Adrenal gland (tissue), 19 donors: ENCODE measurements at places on chromosomes 12 and 14. TPM values are rescaled to one million over a fixed set of nuclear protein-coding genes. Genes with fewer than 3 reads are reported as not detected.
A peak's percentile ranks its signal among the peaks of the same experiment; 100 is the strongest.

GRCh38 chr14:101956179-101956885, 8.0 kb upstream of the DYNC1H1 start:
- no peaks in the 10 kb centered on the region for H3K4me1 ChIP-seq
- DNase-seq: no peak
- no peak overlapping the region for H3K27ac ChIP-seq
- no peaks in the 10 kb centered on the region for H3K36me3 ChIP-seq
- no peak overlapping the region for H3K4me3 ChIP-seq

The ZNF891 gene
- total RNA-seq: 3.0 TPM

DNA sequence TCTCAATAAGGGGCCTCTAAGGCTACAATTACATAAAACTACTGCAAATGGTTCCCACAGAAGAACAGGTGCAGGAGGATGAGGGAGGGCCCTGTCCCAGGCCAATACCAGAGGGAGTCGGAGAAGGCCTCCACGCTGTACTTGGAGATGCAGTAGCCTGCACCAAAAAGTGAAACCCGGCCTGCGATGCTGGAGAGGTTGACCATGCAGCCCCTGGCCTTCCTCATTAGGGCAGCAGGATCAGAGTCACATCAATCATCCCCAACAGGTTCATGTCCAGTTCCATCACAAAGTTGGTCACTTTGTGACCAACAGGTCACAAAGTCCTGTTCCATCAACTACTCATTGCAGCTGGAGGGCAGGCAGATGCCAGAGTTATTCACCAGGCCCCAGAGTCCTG, 23.0 kb downstream of the ZBTB39 start:
- H3K4me1 ChIP-seq: peaks cover 4% of the 10 kb centered on the region
- DNase-seq: no peak
- no peak overlapping the region for H3K27ac ChIP-seq

The COX14 gene
- total RNA-seq: 133 TPM

DNA sequence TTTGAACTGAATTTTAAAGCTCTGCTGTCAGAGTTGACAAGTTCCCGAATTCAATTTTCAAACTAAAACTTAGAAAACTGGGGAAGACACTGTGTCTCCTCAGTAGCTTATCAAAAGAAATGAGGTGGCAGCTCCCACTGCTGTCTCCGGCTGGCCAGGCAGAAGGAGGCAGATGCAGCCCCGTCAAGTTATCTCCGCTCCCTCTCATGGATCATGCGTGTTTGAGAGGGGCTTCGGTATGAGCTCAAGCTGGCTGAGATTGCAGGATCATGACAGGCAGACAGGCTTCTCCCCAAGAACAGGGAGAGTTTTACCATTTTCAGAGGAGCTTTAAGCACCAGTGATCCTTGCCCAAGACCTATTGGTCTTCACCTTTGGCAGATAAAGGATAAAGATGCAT, 88.8 kb downstream of the NEDD1 start:
- DNase-seq: no peak
- H3K4me3 ChIP-seq: no peak overlapping the region
- H3K36me3 ChIP-seq: no peaks in the 10 kb centered on the region
- no peaks in the 10 kb centered on the region for H3K27me3 ChIP-seq
- no peaks in the 10 kb centered on the region for H3K4me1 ChIP-seq
- H3K27ac ChIP-seq: no peak overlapping the region

- no peak overlapping the region for H3K27ac ChIP-seq
- no peak for DNase-seq
- H3K4me3 ChIP-seq: no peak overlapping the region
- H3K4me1 ChIP-seq: peaks cover 13% of the 10 kb centered on the region
- H3K36me3 ChIP-seq: no peaks in the 10 kb centered on the region
These were observed 39.4 kb downstream of the ATP2B1 start for GRCh38 chr12:89669197-89669596.

The ACSS3 gene
- total RNA-seq: 84.5 TPM

DNA sequence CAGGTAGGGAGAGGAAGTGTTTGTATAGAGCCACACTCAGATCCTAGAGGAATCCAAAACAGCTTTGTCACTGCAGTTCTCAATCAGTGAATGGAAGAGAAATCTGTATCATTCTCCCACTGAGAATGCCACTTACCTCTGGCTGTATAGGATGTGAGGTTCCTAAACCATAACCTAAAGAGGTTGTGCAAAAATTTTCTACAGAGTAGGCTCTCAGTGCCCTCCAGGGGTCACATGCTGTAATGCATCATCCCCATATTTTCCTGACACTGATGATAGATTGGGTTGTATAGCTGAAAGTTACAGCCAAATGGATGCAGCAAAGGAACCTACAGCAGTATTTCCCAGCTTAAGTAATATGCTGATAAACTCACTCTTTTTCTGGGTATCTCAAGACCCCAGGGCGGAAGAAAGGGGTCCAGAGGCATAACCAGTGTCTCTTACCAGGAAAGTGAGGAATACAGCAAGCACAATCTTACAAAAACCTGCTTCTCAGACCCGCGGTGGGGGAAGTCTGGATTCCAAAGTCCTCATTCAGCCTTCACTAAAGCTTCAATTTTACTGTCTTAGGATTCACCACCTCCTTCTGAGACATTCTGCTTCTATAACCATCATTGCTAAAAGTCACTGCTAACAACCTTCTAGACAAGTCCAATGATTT, 3.8 kb downstream of the BCDIN3D start:
- H3K27me3 ChIP-seq: no peaks in the 10 kb centered on the region
- H3K4me3 ChIP-seq: no peak overlapping the region
- H3K4me1 ChIP-seq: peaks cover 21% of the 10 kb centered on the region
- no peak for DNase-seq

DNA sequence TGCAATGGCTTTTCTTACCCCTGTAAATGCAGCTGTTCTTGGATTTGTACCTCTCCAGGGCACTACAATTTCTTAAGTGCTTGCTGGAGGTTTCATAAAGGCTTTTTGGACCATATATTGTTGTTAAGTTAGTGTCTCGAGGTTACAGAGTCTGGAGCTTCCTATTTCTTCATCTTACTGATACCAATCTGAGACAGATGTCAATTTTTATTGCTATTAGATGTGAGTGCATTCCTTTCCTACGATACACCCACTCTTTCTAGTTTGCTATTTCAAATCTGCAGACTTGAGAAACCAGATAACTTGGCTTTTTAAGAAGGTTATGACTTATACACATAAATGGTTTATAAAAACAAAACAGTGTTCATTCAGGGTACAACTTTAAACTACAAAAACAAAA, 2.1 kb downstream of the NOXRED1 start:
- peaks cover 27% of the 10 kb centered on the region for H3K36me3 ChIP-seq
- no peak for DNase-seq
- H3K27ac ChIP-seq: no peak overlapping the region
- H3K4me1 ChIP-seq: no peaks in the 10 kb centered on the region
- no peak overlapping the region for H3K4me3 ChIP-seq

DNA sequence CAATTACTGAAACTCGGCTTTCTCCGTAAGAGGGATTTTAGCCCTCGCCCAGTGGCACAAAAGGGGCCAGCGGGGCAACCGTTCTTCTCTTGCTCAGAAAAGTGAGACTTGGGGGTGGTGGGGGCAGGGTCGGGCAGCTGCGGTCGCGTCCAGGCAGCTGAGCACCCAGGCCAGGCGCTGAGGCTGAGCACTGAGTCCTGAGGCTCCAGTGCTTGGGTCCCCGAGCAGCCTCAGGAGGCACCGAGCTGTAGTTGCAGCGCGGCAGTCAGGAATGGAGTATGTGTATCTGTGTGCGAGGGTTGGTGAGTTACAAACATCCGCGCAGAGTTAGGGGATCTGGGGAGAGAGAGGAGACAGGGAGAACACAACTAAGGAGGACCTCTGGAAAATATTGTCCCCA, 4.1 kb upstream of the HOXC6 start:
- no peak for DNase-seq
- H3K36me3 ChIP-seq: no peaks in the 10 kb centered on the region
- H3K27ac ChIP-seq: peak overlapping the region; percentile 95
- H3K4me3 ChIP-seq: no peak overlapping the region
- peaks cover 23% of the 10 kb centered on the region for H3K4me1 ChIP-seq
- no peaks in the 10 kb centered on the region for H3K27me3 ChIP-seq

GRCh38 chr12:104381731-104382480, 74.8 kb upstream of the CHST11 start:
- H3K36me3 ChIP-seq: no peaks in the 10 kb centered on the region
- H3K4me1 ChIP-seq: no peaks in the 10 kb centered on the region
- H3K27me3 ChIP-seq: no peaks in the 10 kb centered on the region

DNA sequence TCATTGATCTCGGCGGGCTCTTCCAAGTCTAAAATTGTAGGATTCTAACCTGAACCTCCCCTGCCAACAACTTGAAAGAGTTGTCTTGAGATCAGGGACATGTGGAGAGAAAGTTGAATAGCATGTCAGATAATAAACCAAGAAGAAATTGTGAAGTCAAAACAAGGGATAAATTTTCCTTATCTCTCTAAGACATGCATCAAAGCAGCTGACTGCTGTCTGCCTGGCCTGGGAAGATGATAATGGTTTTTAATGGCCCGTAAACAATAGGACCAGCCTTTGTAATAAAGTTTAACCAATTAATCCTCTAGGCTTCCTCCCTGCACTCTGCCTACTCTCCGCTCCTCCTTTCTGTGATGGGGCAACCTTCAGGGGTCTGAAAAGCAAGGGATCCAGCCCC, 67.9 kb downstream of the DPF3 start:
- no peaks in the 10 kb centered on the region for H3K36me3 ChIP-seq
- H3K4me3 ChIP-seq: no peak overlapping the region
- H3K27me3 ChIP-seq: no peaks in the 10 kb centered on the region

The GPD1 gene
- total RNA-seq: 2.2 TPM

GRCh38 chr14:54550514-54550913, 16.4 kb upstream of the SAMD4A start:
- H3K27me3 ChIP-seq: no peaks in the 10 kb centered on the region
- no peaks in the 10 kb centered on the region for H3K4me1 ChIP-seq
- H3K27ac ChIP-seq: no peak overlapping the region
- no peak overlapping the region for H3K4me3 ChIP-seq
- DNase-seq: no peak
- no peaks in the 10 kb centered on the region for H3K36me3 ChIP-seq

The KRT74 gene
- not detected for total RNA-seq

The NRL gene
- total RNA-seq: 3.4 TPM

The RBM23 gene
- 86.2 TPM for total RNA-seq

DNA sequence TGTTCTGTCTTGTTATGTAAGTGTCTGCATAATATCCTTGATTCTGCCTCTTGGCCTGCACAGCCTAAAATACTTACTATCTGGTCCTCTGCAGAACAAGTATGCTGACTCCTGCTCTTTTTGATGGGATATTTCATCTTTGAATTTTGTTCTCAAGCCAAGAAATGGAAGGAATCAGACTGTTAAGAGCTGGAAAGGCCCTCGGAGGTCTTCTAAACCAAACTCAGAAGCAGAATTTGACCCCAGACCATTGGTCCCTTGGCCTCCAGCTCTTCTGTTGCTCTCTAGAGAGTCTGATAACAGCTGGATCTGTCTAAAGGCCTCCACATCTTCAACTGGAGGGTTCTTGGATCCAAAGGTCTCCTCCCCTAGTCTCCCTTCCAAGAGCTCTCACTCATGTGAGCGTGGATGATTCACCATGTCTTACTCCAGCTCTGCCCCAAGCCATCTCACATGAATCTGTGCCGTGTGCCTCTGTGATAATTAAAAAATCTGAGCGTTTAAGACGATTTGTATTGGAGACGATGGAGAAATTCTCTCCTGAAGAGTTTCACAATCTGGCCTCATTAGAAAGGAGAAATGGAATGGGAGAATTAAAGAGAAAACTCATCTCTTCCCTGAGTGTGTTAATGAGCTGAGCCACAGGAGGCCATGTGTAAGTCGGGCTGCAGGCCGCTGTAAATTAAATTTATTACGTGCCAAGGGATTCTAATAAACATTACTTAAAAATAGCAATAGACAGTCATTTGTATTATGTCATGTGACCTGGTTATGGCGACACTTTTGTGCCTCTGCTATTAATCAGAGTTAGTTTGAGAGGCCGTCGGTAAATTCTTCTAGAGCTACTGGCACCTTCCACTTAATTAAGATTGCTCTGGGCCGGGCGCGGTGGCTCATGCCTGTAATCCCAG, 15.4 kb upstream of the PRIMA1 start:
- DNase-seq: no peak
- no peaks in the 10 kb centered on the region for H3K27me3 ChIP-seq
- no peaks in the 10 kb centered on the region for H3K36me3 ChIP-seq
- H3K4me1 ChIP-seq: no peaks in the 10 kb centered on the region
- H3K4me3 ChIP-seq: no peak overlapping the region
- no peak overlapping the region for H3K27ac ChIP-seq

- H3K36me3 ChIP-seq: no peaks in the 10 kb centered on the region
- H3K4me1 ChIP-seq: no peaks in the 10 kb centered on the region
- no peak for DNase-seq
- no peaks in the 10 kb centered on the region for H3K27me3 ChIP-seq
- H3K27ac ChIP-seq: no peak overlapping the region
These were observed 223.8 kb downstream of the C12orf75 start for GRCh38 chr12:105554223-105554678.

- H3K4me3 ChIP-seq: no peak overlapping the region
- no peaks in the 10 kb centered on the region for H3K4me1 ChIP-seq
- DNase-seq: no peak
- H3K36me3 ChIP-seq: no peaks in the 10 kb centered on the region
These were observed 1.5 kb upstream of the OTX2 start for GRCh38 chr14:56811593-56812363.

- H3K27ac ChIP-seq: peak overlapping the region; percentile 13
- peak; percentile 61 for DNase-seq
- H3K36me3 ChIP-seq: no peaks in the 10 kb centered on the region
- no peaks in the 10 kb centered on the region for H3K27me3 ChIP-seq
These were observed 141.3 kb downstream of the PLXNC1 start for GRCh38 chr12:94289461-94290312.

The FOXM1 gene
- total RNA-seq: 4.9 TPM

- DNase-seq: no peak
- H3K4me3 ChIP-seq: no peak overlapping the region
- H3K36me3 ChIP-seq: no peaks in the 10 kb centered on the region
- H3K4me1 ChIP-seq: no peaks in the 10 kb centered on the region
These were observed 671.5 kb downstream of the MED13L start for GRCh38 chr12:115606040-115606439.

GRCh38 chr12:65051218-65051617, 69.9 kb downstream of the WIF1 start:
- H3K27me3 ChIP-seq: peaks cover 4% of the 10 kb centered on the region
- H3K4me1 ChIP-seq: no peaks in the 10 kb centered on the region
- no peak overlapping the region for H3K27ac ChIP-seq
- no peak for DNase-seq

DNA sequence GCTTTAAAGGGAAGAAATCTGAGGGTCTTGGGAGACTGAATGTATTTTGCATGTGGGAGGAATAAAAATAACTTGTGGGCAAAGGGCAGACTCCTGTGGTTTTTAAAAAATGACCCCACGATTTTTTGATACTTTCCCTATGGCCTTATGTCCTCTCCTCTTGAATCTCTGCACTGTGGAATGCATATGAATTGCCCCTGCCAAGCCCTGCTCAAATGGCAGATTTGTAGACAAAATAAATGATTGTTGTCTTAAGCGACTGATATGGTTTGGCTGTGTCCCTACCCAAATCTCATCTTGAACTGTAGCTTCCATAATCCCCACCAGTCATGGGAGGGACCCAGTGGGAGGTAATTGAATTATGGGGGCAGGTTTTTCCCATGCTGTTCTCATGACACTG, 223.8 kb downstream of the DACT1 start:
- no peak overlapping the region for H3K4me3 ChIP-seq
- H3K36me3 ChIP-seq: no peaks in the 10 kb centered on the region
- DNase-seq: no peak
- H3K27me3 ChIP-seq: peaks cover 3% of the 10 kb centered on the region
- no peaks in the 10 kb centered on the region for H3K4me1 ChIP-seq

- no peaks in the 10 kb centered on the region for H3K27me3 ChIP-seq
- no peak for DNase-seq
- no peaks in the 10 kb centered on the region for H3K36me3 ChIP-seq
- no peak overlapping the region for H3K27ac ChIP-seq
- H3K4me1 ChIP-seq: no peaks in the 10 kb centered on the region
These were observed 199.8 kb downstream of the TMX1 start for GRCh38 chr14:51439896-51440295.
